Activated T-cell treated with anti-CD3 and anti-CD28 coated beads, Interleukin-2, amount 50 U/mL, for 48 hours (primary cell): ENCODE measurements at places on chromosomes 5 and 9.

DNA sequence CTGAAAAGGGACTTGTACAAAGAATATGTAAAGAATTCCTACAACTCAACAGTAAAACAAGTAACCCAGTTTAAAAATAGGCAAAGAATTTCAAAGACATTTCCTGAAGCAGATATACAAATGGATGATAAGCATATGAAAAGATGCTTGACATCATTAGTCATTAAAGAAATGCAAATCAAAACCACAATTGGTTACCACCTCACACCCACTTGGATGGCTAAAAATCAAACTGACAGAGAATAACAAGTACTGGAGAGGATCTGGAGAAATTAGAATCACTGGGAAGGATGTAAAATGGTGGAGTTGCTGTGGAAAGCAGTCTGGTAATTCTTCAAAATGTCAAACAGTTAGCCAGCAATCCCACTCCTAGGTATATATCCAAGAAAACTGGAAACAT is 12.5 kb upstream of the FOXE1 start:
- no peak for DNase-seq

GRCh38 chr5:52746539-52746938 is 41.2 kb upstream of the ITGA1 start:
- no peak for DNase-seq

- no peak for DNase-seq
Measured at GRCh38 chr5:175379867-175380266, 64.1 kb downstream of the DRD1 start.

DNA sequence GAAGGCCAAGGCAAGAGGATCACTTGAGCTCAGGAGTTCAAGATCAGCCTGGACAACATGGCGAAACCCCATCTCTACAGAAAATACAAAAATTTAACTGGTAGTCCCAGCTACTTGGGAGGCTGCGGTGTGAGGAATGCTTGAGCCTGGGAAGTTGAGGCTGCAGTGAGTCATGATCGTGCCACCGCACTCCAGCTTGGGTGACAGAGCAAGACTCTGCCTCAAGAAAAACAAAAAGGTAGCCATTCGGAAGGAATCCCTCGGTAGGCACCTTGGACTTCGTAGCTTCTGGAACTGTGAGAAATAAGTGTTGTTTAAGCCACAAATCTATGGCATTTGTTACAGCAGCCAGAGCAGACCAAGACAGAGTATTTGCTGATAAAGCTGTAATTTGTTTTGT is 174.2 kb downstream of the DCP2 start:
- no peak for DNase-seq

DNA sequence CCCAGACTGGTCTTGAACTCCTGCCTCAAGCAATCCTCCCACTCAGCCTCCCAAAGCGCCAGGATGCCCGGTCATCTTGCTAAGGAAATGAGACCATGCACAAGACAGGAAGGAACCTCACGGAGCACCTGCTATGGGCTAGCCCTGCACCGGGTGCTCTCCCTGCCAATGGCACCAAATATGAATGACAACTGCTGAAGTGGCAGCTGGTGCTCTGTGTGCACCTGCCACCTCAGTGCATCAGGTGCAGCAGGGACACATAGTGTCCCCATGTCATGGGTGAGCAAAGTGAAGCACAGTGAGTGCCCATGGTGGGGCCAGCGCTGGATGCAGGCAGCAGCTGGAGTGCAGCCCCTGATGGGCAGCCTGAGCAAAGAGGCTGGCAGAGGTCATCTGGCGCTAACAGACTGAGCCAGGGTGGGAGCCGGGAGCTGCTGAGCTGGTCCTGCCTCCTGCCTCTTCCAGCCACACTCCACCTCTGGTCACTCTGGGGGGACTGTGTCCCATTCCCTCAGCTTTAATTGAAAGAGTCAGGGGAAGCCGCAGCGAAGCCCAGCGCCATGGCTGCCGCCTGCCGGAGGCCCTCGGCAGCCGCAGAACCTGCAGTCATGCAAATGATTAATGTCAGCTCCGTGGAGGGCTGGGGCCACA is 46.4 kb downstream of the BARX1 start:
- DNase-seq = peak; percentile 21

DNA sequence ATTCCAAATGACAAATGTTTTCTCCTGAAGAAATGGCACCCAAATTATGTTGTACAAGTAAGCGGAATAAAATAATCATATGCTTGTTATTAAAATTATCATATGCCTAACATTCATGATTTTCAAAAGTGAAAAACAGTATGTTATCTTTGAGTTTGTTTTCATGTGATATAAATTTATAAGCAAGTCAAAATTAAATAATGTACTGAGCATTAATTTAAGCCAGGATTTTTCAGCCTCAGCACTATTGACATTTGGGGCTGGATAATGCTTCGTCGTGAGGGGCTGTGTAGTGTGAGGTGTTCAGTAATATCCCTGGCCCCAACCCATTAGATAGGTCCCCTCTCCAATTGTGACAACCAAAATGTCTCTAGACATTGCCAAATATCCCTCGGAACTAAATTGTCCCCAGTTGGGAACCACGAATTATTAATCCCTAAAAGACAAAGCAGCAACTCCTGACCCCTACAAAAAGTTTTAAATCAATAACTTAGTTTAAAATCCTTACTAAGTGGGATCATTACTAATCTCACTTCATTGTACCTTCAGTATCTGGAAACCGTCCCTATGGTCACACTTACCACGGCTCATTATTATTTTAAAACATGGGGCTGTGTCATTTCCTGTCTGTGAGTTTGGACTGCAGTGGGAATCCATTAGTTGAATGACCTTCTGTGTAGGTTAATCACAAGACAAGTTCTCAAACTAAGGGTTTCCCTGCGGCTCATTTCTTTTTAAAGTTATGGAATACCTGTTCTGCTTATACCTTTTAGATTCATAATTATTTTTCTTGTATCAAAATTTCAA is 1.3 kb upstream of the NNT start:
- no peak for DNase-seq

DNA sequence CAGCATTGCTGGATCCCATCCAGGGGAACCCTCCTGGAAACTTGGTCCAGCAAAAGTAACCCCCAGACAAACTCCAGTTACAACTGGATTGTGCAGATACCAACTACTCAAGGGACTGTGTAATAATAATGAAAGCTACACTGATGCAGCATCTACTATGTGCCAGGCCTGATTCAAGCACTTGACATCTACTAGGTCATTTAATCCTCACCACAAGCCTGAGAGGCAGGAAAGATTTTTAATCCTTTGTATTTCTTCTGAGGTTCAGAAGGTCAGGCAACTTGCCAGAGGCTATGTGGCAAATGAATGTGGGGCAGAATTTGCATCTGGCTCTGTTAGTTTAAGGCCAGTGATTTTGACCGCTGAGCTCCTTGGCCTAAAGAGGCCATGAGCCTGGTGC is 29.5 kb upstream of the FOXI1 start:
- DNase-seq = no peak

DNA sequence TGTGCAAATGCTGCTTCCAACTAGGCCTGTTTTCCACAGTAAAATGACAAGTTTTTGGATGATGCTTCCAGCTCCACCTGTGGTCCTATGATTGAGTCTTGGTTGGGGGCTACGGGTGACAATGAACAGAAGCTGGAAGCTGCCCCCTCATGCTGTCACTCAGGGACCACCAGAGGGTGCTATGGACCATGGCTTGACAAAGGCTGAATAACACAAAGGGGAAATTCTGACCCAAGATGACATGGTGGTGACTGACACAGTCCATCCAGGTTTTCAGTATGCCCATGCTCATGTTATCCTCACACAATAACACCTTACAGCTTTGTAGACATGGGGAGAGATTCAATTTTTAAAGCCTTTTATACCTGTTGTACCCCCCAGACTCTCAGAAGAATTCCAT is 23.9 kb upstream of the SAP30L start:
- DNase-seq = peak; percentile 31

- DNase-seq = no peak
Measured at GRCh38 chr5:139103762-139104161, 94.4 kb downstream of the SIL1 start.

GRCh38 chr9:128180001-128180400 is 11.4 kb downstream of the CIZ1 start:
- no peak for DNase-seq

DNA sequence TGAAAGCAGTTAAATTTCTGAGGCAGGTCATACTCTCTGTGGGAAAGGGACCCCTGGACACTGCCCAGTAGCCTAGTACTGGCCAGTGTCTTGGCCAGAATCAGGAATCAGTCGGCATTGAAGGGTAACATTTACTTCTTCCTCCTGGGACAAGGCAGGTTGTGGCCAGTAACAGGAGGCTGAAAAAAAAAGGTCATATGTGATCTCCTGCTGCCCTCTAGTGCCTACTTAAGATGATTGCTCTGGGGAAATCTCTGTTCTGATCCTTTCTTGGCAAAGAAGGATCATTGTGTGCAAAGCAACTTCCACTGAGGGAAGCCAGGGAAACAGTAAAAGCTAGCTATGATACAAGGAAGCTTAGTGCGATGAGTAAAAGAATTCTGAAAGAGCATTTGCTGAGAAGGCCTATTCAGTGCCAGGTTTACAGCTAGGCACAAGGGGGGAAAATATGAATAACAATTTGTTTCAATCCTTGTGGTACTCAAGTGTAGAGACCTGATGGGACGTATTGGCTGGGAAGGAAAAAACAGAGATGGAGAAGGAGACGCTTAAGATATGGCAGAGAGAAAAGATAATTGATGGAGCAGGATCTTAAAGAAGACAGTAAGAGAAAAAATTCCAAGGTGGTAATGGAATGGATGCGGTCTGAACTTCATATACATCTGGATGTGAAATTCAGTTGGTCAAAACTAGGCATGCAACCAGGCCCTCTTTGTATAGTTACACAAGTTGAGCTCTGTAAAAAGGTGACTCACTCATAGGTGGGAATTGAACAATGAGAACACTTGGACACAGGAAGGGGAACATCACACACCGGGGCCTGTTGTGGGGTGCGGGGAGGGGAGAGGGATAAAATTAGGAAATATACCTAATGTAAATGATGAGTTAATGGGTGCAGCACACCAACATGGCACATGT is 25.8 kb upstream of the TRIM32 start:
- DNase-seq = no peak

DNA sequence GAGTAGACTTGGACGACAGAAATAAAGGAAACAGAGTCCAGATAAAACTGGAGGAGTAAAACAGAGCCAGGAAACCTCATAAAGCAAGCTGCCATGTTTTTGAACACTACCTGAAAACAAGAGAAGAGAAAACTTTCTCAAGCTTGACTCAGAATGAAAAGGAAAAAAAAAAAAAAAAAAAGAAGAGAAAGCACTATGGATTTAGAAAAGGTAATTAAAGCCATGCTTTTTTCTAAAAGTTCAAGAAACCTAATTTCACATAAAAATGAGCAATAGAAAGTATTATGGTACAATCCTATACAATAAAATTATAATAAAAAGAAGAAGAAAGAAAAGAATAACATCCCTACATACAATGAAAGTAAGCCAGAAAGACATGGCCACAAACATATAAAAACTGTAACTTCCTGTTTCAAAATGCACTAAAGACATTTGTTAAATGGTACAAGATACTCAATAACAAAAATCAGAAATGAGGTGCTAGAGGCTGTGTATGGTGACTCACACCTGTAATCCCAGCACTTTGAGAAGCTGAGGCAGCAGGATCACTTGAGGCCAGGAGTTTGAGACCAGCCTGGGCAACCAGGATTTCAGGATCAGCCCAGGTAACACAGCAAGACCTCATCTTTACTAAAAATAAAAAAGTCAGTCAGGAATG is 129.5 kb downstream of the SIL1 start:
- DNase-seq = no peak

DNA sequence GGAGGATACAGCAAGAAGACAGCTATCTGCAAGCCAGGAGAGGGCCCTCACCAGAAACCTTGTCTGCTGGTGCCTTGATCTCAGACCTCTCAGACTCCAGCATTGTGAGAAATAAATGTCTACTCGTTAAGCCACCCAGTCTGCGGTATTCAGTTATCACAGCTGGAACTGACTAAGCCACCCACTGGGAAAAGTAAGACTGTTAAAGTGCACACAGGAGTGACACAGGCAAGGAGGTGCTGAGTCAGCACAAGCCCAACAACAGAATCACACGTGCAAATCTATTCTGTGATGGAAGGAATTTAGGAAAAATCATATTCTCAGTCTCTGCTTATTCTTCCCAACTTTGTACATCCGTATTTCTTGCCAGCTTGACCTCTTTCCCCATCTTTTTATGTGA is 200.0 kb downstream of the NR2F1-AS1 start:
- no peak for DNase-seq

- DNase-seq = no peak
Measured at GRCh38 chr5:160799184-160799583, 52.8 kb downstream of the ATP10B start.
